Kidney (tissue), 22 donors: ENCODE measurements at places on chromosomes 2 and 18. TPM values are rescaled to one million over a fixed set of nuclear protein-coding genes. Genes with fewer than 3 reads are reported as not detected.

GRCh38 chr18:58132595-58133261 lies 88.7 kb downstream of the NEDD4L start:
- no peak for DNase-seq

Gene MARS2
- 3.2 TPM for polyA plus RNA-seq

Gene RAB10
- polyA plus RNA-seq: 59.8 TPM

- DNase-seq: no peak
Measured at GRCh38 chr2:29394981-29395350, 279.8 kb downstream of the CLIP4 start.

DNA sequence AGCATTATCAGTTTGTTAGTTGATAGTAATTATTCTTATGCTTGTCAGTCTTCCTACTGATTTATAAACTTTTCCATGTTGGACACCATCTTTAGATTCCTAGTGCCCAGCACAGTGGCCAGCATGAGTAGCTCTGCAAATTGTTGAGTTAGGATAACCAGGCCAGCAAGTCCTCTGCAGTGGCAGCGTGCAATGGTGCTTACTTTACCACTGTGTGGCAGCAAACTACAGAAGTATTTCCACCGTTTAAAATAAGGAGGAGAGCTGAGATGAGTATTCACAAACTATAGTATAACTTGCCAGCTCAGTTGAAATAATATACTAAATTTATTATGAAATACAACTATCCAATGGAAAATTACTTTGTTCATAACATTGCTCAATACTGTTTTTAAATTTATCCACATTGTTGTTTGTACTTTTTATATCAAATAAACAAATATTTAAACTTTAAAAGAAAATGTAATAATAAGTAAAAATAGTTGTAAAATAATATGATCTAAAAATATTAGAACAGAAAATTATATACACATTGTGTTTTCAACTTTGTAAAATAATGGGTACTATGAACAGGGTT lies 9.3 kb upstream of the THADA start:
- DNase-seq: peak; percentile 59

GRCh38 chr2:64737547-64737946 lies 83.8 kb upstream of the SERTAD2 start:
- DNase-seq: no peak

DNA sequence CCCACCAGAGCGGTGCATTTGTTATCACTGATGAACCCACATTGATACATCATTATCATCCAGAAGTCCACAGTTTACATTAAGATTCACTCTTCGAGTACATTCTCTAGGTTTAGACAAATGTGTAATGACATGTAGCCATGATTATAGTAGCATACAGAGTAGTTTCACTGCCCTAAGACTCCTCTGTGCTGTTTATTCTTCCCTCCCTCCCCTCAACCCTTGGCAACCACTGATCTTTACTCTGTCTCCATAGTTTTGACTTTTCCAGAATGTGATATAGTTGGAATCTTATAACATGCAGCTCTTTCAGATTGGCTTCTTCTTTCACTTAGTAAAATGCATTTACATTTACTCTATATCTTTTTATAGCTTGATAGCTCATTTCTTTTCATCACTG lies 31.2 kb upstream of the GREB1L start:
- DNase-seq: no peak

DNA sequence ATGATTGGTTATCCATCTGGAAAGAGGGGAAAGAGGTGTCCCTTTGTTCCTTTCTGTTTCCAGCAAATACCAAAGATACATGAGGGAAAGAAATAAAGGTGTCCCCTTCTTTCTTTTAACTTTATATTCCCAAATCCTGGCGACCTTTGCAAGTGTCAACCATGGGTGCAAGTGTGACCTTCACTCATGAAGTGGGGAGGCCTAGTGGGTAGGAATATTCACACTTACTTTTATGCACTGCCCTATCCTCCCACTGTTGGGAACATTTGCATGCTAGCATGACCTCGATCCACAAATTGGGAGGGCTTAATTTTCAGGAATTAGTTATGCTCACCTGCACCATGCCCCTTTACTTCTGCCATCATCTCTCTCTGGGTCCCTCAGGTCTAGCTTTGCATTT lies 70.2 kb upstream of the ZNF804A start:
- no peak for DNase-seq

DNA sequence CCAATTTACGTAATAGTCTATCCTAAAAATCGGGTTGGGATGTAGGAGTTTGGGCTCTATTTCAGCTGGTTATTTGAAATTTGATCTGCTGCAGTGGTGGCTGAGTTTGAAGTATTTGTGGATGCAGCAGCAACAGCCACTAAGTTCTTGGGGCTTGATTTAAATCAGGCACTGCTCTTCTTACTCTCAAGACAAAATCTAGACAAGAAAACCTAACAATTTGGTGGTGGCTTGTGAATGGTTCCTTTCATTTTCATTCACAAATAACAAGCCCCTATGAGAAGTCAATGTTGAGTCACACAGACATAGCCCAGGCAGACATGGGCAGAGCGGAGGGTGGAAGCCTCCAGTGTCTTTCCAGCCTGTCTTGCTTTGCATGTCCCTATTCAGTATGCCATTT lies 199.3 kb downstream of the LTBP1 start:
- no peak for DNase-seq

DNA sequence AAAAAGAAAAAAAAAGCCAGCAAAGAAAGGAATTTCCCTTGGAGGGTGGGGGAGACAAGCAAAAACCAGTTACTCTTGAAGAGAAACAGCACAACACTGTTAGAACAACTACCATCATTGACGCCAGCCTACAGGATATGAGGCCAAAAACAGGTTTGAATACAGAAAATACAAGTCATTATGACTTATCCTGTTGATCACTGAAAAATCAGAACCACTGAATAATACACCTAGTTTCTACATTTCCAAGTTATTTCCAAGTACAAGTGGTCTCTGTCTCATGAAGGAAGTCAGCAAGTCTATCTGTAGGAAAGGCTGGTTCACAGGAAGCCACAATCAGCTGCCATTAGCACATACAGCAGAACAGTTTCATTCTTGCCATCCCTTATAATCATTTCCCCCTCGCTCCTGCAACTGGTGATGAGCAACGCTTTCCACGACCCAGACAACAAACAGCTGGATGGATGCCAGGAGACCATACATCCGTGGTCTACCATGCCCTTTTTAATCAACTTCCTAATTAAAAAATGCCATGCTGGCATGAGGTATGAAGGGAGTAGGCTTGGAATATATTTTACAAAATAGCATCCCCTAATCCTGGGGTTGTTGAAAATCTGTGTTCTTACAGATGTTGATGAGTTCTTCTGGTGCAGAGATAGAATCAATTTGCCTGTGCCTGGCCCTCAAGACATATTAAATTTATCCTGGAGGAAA lies 10.4 kb downstream of the MYT1L start:
- no peak for DNase-seq

- no peak for DNase-seq
Measured at GRCh38 chr2:71498261-71498701, 44.9 kb downstream of the DYSF start.

Gene RESP18
- polyA plus RNA-seq: not detected

GRCh38 chr18:79877163-79878091 lies 74.0 kb downstream of the SLC66A2 start:
- peak; percentile 28 for DNase-seq

GRCh38 chr2:15311201-15311907 lies 249.8 kb downstream of the NBAS start:
- no peak for DNase-seq

GRCh38 chr2:25537526-25537925 lies 135.9 kb downstream of the DTNB start:
- no peak for DNase-seq

Gene GALNT3
- polyA plus RNA-seq: 8.8 TPM

- DNase-seq: no peak
Measured at GRCh38 chr2:45897842-45898241, 246.4 kb downstream of the PRKCE start.

DNA sequence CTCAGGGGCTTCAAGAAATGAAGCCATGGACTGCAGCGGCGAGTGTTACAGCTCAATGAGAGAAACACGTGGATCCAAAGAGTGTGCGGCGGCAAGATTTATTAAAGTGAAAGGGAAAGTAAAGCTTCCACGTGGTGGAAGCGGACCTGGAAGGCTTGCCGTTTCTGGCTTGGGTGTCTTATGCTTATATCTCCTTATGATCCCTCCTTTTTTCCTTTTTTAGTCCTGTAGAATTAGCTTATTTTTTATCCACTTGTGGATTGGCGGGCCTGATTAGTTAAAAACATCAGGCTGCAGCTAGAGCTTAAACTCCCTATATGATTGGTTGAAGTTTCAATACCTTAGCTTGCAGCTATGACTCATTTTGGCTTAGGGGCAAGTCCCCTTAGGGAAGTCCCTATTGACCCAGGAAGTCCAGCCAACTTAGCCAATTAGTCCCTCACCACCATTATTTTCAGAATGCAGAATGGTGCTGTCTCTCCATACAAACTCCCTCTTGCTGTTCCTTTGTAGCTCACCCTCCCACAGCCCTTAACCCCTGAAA lies 11.6 kb upstream of the HNMT start:
- peak; percentile 82 for DNase-seq

GRCh38 chr2:11807156-11808015 lies 61.0 kb downstream of the LPIN1 start:
- DNase-seq: peak; percentile 5

DNA sequence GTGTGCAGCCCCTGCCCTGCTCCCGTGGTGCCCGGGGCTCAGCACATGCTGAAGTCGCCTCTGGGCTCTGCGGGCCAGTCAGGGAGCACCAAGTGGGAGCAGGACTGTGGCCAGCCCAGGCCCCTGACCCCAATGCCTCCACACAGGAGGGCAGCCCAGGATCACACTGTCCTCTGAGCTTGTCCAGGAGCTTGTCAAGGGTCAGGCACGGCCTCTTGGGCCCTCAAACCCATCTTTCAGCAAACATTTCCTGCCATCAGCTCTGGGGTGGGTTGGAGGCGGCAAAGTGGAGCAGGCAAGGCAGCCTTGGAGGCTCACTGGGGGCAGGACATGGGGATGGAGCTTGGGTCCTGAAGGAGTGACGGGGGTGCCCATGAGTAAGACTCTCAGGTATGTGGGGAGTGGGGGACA lies 10.3 kb downstream of the SNED1 start:
- DNase-seq: no peak

GRCh38 chr2:202426751-202427150 lies 50.6 kb downstream of the BMPR2 start:
- no peak for DNase-seq

DNA sequence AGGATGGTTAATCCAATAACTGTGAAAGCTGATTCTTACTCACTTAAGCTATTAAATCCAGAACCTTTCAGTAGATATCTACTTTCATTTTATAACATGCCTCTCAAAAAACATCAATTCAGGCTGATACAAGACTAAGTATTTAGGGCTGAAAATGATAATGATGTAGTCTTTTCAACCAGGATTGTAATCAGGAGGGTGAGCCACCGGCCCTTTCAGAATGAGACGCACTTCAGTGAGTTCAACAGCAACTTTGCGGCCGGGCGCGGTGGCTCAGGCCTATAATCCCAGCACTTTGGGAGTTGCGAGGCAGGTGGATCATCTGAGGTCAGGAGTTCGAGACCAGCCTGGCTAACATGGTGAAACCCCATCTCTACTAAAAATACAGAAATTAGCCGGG lies 30.4 kb downstream of the RBMS1 start:
- no peak for DNase-seq

Gene DBI
- polyA plus RNA-seq: 1,066 TPM

Gene AKAIN1
- polyA plus RNA-seq: not detected

DNA sequence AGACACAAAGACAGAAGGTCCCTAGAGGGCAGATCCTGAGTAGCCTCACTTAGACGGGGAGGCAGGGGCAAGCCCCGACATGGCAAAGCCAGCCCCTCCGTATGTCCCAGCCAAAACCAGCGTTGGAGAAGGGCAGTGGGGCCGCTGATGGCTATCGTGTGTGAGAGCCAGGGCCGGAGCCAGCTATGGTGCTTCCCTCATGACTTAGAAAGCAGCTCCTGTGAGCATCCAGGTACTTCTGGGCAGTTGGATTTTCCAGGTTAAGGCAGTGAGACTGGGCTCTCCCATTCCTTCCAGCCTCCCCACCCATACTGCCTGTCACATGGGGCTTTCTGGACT lies 31.2 kb upstream of the ROCK2 start:
- DNase-seq: no peak

Gene CPO
- 0.90 TPM for polyA plus RNA-seq

DNA sequence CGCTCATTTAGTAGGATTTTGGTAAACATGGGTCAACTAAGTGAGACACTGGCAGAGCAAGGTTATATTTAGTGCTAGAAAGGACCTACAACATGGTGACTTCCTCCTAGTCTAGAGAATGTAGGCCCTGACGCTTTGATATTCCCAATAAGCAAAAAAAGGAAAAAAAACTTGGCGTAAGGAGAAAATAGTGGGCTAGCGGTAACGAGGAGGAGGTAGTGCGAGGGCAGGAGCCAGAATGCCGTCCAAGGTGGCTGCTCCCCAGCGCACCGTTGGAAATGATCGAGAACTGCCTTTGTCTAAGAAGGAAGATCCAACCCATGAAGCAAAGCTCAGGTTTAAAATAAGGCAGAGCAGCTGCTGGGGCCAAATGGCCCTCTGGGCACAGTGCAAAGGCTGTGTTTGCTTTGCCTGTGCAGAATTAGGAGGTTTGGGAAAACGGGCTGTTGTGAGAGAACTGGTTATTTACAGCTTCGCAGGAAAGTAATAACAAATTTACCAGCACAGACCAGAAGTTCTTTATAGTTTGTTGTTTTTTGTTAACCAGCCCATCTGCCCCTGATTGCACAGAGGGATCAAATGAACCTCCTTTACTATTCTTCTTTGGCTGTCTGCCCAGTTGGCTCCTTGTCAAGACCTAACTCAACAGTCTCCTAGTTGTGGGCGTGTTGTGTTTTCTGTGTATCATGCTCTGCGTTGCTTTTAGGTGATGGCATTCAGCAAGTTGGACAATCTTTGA lies 86.6 kb downstream of the ITGB1BP1 start:
- peak; percentile 93 for DNase-seq

Gene CTLA4
- 0.22 TPM for polyA plus RNA-seq

DNA sequence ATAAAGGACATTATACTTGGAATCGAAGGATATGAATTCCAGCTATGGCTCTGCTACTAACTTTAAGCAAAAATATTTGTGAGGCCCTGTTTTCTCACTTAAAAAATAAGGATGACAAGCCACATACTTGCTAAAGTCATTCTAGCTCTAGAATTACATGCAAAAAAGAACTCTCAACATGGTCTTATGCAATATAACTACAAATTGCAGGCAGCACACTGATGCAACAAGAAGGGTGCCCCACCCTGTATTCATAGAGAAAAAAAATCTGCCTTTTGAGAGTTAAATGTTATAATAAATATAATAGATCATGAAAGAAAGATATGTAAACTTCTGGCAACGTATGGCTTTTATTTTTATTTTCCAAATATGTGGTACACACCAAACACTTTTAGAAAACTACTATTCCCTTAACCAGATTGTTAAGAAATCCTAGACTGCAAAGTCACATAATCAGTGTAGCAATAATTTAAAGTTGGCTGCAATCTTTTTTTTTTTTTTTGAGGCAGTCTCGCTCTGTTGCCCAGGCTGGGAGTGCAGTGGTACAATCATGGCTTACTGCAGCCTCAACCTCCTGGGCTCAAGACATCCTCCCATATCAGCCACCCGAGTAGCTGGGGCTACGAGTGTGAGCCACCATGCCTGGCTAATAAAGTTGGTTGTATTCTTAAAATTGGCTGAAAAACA lies 40.2 kb upstream of the WDSUB1 start:
- no peak for DNase-seq

- peak; percentile 45 for DNase-seq
Measured at GRCh38 chr2:215793747-215794595, 219.4 kb downstream of the MREG start.

Gene HTR2B
- polyA plus RNA-seq: 2.0 TPM
